AG04450 (cell line): ENCODE measurements at places on chromosomes 7 and 10.
A peak's percentile ranks its signal among the peaks of the same experiment; 100 is the strongest.

DNA sequence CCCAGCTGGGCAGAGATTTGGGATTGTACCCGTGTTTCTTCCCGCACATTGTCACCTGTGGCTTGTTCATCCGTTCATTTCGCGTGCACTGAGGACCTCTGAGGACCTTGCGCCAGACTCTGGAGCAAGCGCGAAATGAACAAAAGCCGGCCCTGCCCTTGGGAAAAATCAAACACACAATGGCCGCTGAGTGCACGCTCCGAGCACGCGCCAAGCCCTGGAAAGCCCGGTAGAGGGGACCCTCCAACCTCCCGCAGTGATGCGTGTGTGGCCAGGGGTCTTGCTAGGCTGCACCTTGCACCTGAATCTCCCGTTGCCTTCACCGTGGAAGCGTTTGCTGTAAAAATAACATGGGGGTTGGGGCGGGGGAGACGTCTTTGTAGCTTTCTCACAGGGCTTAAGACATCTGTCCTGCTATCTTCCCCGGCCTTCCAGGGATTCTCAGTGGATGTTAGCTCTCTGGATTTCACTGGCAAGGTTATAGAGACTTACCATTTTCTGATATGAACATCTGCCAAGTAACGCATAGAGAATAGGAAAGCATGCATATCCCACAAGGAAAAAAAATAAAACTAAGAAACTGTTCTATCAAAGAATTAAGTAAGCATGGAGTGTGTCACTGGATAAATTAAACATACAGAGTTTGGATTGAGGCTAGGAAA is 37.3 kb downstream of the ZNF777 start:
- no peak for DNase-seq

- DNase-seq: no peak
These were observed 65.3 kb downstream of the OR13A1 start for GRCh38 chr10:45249978-45250693.

DNA sequence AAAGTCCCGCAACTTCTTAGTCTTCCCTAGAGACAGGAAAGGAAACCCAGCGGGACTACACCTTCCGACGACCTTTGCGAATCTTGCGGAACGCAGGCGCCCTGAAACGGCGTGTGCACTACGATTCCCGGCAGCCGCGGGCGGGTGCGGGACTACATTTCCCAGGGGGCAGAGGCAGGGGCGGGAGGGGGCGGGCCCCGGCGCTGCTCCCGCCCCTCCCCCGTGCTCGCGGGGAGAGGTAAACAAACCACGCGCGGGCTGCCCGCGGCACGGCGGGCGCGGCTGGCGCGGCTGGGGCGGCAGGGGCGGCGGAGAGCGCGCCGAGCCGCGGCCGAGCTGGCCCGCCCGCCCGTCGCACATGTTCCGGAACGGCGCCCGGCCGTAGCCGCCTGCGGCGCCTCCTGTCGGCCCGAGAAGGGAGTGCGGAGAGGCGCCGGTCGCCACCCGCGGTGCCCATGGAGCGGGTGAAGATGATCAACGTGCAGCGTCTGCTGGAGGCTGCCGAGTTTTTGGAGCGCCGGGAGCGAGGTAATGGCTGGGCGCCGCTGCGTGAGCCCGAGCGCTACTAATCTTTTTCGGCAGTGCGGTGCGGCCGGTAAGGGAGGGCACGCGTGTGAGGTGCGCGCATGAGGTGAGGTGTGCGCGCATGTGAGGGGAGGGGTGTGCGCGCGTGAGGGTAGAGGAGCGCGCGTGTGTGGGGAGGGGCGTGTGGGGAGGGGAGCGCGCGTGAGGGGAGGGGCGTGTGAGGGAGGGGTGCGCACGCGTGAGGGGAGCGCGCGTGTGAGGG is 18.5 kb downstream of the MXI1 start:
- peak; percentile 88 for DNase-seq

DNA sequence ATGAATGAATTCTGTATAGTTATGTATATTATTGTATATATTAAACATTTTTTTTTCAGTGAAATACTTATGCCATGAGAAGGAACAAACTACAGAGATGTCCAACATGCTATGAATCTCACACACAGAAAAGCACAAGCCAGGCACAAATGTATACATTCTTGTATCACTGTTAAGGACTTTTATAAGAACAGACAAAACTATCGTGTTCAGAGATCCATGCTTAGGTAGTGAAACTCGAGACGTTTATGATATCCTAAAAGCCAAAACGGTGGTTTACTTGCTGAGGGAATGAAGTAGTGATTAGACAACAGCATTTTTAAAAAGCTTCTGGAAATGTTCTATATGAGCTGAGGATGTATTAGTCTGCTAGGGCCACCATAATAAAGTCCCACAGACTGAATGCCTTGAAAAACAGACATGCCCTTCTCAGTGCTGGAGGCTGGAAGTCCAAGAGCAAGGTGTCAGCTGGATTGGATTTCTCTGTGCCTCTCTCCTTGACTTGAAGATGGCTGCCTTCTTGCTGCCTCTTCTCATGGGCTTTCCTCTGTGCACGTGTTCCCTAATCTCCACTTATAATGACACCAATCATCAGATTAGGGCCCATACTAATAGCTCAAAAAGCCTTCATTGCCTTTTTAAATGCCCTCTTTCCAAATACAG is 4.3 kb downstream of the MKI67 start:
- no peak for DNase-seq

GRCh38 chr7:137667633-137668387 is 179.0 kb downstream of the DGKI start:
- peak; percentile 70 for DNase-seq

DNA sequence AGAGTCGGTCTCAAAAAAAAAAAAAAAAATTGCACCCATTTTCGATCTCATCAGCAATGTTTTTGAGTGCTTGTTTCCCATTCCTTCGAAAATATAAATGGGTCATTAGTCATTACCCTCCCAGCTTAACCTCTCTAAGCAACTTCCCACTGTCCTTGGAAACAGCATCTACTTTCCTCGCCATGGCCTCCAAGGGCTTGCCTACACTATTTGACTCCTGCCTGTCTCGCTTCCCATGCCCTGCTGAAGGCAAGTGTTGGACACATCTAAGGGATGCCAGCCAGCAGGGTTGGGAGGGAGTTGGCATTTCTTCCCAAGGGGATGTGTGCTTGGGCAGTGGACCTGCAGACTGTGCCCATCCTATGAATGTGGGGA is 12.7 kb upstream of the RHBDD2 start:
- no peak for DNase-seq

DNA sequence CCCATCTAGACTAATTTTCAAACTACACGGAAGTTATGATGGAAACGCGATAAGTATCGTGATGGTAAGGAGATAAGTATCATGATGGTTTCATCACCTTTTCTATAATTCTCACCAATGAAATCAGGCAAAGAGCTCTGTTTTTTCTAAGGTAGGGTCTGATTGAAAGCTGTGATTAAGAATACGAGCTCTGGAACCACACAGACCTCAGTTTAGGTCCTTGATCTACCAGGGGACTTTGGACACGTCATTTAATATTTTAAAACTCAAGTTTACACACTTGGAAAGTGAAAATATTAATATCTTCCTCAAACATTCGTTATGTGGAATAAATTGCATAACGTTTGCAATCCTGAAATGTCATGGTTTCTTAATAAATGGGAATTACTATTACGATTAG is 538.2 kb upstream of the CELF2 start:
- DNase-seq: no peak

DNA sequence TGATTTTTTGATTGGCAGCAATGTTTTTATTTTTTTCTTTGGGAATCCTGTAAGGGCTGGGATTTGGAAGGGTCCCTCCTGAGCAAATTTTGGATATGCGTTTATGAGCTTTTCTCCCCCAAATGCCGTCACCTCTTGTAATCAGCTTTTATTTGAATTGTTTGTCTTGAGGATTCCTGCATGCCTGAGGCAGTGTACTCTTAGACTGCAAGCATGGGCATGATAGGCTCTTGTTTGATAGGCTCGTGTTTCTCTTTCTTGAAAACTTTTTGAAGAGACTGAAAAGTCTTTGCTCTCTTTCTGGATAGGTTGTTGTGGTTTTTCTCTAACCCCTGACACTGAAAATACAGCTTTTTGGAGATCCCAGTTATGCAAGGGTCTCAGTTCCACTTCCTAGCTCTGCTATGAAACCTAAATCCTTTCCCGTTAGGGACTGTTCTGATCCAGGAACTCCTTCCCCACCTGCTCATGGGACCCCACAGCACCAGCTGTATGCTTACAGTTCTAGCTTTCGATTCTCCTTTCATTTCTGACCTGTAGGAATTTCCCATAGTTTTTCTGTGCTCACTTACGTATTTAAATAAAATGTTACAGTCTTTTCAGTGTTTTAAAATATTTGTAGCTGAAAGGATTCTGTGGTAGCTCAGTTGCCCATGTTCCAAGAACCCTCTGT is 17.2 kb downstream of the TSPAN13 start:
- DNase-seq: no peak

DNA sequence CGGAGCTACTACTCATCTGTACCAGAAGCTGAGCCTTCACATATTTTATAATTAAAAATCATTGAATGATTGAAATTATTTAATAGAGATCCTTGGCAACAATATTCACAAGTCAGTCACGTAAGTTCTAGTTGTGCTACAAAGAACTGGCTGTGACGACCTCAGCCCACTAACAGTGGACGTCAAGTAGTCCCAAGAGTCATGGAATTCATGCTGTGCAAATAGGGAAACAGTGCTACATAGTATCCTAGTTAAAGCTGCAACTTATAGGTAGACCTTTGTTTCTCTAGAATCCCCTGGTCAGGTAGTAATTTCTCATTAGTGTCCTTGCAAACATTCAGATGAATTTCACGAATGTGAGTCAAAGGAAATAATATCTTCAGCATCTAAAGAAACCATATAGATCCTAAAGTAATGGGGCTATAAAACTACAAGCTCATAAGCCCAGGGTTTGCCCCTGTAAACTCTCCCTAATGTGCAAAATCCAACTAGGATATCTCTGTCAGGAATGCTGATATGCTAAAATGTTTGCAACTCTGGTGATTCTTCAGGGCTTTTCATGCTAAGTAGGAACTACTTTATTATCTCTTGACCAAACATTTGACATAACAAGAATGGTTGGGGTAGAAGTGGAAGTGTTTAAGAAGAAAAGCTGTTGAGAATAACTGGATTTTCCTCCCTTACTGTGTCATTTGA is 31.2 kb downstream of the CFAP69 start:
- DNase-seq: no peak

GRCh38 chr7:132537456-132538145 is 38.7 kb downstream of the PLXNA4 start:
- no peak for DNase-seq

- no peak for DNase-seq
These were observed 52.1 kb downstream of the ADD3 start for GRCh38 chr10:110059925-110060324.

GRCh38 chr7:44131173-44132029 is 8.1 kb upstream of the POLD2 start:
- DNase-seq: no peak

DNA sequence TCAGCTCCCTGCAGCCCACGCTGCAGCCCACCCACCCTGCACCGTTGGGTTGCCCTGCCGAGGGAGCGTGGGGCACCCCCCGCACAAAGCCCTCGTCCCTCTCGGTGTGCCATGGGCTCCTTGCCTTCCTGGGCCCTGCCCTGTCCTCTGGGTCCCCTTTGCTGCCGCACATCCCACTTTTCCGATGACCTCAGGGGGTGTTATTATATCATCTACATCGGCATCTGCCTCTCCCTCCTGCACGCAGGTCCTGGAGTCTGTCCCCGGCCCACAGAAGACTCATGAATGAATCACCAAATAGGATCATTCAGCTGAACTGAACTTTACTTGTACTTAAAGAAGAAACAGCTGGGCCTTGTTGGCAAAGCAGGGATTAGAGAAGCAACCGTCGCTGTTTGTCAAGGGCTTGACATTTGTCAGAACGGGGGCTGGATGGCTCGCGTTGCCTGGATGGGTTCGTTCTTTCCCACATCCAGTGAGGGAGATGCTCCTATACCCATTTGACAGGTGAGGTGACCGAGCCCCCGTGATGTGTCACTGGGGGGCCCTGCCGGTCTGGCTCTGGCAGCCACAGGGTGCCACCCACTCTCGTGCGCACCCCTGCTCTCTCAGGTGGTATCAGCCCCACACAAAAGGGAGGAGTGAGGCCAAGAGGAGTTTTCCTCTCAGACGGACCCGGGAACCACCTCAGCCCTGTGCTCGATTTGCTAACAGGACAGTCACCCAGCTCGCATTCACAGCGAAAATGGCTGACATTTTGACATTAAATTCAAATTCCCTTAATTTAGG is 58.6 kb upstream of the EBF3 start:
- peak; percentile 11 for DNase-seq

GRCh38 chr7:51019191-51019844 is 236.6 kb upstream of the GRB10 start:
- no peak for DNase-seq

GRCh38 chr10:6833458-6834011 is 253.5 kb upstream of the PRKCQ start:
- DNase-seq: no peak

- no peak for DNase-seq
These were observed 1040.2 kb upstream of the SORCS1 start for GRCh38 chr10:108204528-108205305.

DNA sequence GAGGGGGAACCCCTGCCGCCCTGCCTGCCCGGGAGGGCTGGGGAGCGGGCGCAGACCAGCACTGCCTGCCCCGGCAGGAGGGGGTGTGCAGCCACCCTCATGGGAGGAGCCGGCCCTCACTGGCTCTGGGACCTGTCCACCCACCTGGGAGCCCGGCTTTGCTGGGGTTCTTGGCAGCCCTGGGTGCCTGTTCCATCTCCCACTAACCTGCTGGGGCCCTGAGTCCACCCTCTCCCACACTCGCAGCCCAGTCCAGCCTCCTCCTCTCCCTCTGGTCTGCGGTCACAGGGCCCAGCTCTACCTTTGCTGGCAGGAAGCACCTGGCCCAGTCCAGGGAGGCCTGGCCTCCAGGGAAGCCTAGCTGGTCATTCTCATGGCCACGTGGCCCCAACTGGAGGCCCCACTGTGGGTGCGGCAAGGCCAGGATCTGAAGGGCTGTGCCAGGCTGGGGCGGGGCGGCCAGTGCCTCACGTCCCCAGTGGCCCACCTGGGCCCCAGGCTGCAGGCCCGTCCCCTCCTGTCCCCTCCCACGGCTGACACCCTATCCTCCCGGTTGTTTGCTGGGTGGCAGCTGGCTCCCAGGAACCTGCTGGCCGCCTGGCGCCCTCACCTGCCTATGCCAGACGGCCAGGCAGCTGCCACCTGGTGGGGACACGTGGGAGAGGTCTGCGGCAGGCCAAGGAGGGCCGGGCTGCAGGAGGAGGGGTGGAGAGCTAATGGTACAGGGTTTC is at the start of gene TMEM184A:
Gene TMEM184A, minus strand, starts transcription at position 393 of the 731 bp plus-strand sequence. CDS start 721 bp downstream, outside the sequence.
- no peak for DNase-seq

- no peak for DNase-seq
These were observed 371.7 kb upstream of the IGFBP3 start for GRCh38 chr7:46292741-46293140.

DNA sequence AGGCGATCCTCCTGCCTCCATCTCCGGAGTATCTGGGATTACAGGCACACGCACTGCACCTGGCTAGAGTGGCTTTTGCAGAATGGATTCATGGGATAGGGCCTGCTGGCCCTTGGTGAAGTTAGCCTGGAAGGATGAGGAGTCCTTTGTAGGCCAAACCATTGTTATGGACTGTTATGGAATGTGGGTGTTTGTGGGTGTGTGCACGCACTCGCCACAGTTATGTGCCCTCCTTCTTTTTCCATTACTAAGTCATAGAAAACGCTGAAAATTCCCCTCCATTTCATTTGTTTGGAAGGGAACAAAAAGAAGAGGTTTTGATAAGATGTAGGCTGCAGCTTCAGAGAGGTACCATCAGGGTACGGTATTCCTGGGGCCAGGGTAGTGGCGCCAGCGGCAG is 15.0 kb downstream of the ZNF862 start:
- DNase-seq: no peak

- no peak for DNase-seq
These were observed 121.8 kb downstream of the CUX1 start for GRCh38 chr7:101939136-101939695.

GRCh38 chr7:83119494-83119893 is 43.2 kb downstream of the PCLO start:
- no peak for DNase-seq

- DNase-seq: no peak
These were observed 32.6 kb downstream of the NEUROD6 start for GRCh38 chr7:31307972-31308371.
